ENCODE measurements at places on chromosomes 1 and 21.

DNA sequence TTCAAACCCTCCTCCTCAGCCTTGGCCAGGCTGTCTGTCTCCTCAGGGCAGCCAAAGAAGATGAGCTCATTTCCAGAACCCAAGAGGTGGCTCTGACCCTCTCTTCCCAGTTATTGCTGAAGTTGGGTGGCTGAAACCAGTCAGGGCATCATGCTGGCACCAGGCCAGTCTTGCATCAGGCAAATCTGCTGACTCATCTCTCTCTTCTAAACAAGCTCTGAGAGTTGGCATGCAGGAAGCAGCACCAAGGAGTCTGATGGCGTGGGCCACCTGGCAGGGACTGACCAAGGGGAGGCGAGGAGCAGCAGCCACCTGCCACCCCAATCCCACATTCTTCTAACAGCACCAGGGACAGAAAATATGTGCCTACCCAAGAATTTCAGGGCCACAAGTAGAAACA is 104.8 kb upstream of the ATP1A1 start:
- DNase-seq = no peak

- no peak for DNase-seq
These were observed 55.3 kb downstream of the GORAB start for GRCh38 chr1:170587253-170587593.

DNA sequence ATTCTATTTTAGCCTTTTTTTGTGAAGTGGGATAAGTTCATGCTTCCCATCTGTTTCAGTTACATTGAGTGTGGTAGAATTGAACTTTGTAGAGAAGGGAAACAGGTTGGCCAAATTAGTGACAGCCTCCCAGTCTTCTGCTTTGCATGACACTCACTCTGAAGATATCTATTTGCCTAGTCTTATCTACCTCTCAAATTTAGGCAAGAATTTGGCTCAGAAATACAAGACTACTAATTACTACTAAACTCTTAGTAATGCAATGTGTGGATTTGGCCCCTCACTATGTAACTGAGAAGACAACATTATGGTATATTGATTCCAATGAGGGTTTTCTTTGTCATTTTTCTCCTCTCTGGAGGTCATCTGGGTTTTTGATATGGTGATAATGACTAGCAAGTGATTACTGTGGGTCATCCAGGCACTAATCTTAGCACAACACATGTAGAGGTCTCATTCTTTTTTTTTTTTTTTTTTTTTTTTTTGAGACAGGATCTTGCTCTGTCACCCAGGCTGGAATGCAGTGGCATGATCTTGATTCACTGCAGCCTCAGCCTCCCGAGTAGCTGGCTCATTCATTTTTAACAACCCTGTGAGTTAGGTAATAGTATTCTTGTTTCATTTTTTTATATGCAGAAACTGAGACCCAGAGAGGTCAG is 6.3 kb downstream of the FAM20B start:
- DNase-seq = no peak

DNA sequence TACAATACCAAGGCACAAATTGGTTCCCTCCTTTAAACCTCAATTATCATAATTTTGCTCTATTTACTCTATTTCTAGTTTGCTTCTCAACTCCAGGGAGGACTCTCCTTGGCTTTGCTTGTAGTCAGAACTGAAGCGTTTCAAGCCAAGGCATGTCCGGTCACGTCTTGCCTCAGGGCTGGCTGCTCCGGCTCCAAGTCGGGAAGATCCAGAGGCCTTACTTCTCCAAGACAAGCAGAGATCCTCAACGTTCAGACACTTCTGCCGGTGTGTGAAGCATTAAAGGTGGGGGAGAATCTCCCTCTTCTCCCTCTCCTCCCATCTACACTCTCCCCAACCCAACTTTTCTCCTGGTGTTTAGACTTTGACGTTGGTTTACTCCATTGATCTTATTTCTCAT is 7.2 kb upstream of the HHAT start:
- no peak for DNase-seq

DNA sequence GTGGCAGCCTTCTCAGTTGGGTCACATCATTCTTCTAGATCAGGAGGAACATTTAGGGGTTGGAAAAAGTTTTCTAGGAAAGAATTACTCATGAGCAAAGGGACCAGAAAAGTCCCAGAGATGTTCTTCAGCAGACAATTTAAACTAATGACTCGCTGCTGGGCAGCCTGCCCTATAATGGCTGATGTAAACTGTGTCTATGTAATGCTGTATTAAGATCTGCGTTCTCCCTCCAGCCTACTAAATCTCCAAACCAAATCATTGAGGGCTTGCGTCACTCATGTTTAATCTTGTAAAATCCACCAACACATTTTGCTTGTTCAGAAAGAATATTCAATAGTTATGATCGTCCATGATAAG is 92.1 kb downstream of the LRRC8C start:
- no peak for DNase-seq

GRCh38 chr1:176802316-176802715 is 339.3 kb downstream of the PAPPA2 start:
- no peak for DNase-seq

GRCh38 chr1:222691016-222691415 is 21.3 kb downstream of the AIDA start:
- DNase-seq = no peak

GRCh38 chr1:30061292-30062220 is 661.8 kb downstream of the MATN1 start:
- peak; percentile 86 for DNase-seq

DNA sequence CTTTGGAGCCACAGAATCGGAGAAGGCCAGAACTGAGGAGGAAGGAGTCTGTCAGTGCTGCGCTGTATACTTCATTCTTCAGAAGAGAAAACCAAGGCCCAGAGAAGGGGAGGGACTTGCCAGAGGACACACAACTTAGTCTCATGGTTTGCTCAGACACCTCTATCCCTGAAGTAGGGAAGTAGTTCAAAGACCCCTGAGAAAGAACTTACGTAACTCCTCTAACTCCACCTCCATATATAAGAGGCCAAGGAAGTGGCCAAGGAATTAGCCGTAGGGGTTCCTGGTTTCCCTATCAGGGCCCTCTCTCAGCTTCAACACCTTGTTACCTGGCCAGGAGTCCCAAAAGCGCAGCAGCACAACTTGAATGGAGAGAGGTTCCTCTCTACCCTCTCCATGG is 580 bp upstream of the NECTIN4 start:
- no peak for DNase-seq

GRCh38 chr21:42524341-42525028 is 10.8 kb downstream of the SLC37A1 start:
- DNase-seq = peak; percentile 65

DNA sequence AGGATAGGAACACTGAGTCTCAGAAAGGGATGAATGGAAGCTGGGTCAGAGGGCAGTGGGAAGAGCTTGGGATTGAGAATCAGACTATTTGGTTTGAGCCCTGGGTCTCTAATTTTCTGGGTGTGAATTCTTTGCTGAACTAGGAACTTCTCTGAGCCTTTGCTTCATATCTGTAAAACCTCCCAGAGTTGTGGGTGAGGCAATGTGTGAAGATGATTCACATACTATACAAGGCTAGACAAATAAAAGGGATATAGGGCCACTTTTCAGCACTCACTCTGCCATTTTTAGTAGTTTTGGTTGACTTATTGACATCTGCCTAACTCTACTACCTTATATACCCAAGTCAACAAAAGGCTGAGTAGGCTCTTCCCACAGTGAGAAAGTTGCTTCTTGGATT is 77.7 kb upstream of the JUN start:
- no peak for DNase-seq

DNA sequence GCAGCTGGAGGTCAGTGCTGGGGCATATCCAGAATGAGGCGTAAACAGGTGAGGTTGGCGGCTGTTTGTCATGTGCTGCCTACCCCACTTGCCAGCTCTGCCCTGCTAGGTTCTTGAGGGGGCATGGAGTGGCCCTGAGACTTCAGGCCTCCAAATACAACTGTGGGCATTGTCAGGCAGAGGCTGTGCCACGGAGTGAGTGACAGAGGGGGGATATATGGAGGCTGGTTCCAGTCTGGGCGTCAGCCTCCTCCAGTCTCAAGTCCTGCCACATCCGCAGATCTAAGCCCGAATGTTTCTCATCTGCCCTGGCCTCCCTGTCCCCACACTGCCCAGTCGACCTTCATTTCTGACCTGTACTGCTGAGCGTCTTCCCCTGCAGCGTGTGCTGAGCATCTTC is 85.4 kb downstream of the POFUT2 start:
- DNase-seq = no peak

DNA sequence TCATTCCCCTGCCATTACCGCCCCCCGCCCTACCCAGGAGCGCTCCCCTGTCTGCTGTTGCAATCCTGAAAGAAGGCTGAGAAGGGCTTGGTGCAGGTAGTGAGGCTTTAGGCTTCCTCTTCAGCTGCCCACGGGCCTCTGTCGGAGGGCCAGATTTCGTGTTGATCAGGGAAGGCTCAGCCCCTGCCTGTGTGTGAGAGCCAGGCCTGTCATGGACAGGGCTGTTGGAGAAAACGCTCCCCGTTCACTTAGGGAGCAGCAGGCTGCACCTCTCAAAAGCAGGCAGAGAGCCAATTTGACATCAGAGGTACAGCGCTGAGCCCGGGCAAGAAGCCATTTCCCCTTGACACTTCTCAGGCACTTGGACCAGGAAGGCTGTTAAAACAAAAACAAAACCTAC is 19.0 kb downstream of the TEX35 start:
- no peak for DNase-seq

GRCh38 chr1:60470246-60470645 is 396.7 kb upstream of the C1orf87 start:
- DNase-seq = no peak

DNA sequence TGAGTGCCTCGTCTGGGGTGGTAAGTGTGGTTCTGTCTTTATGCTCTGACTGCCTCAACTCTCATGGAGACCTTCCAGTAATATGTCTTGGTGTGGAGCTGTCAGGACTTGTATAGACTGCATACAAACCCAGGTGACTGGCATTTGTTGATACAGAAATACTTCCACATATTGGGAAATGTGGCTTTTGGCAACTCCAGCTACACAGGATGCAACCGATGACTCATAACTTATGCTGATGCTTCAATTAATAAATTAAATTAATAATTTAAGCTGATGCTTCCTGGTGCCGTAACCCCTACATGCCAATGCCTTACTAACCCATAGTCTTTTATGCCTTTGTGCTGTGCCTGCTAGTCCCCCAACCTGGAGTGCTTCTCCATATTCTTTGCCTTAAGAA is 72.3 kb upstream of the ARTN start:
- DNase-seq = no peak

DNA sequence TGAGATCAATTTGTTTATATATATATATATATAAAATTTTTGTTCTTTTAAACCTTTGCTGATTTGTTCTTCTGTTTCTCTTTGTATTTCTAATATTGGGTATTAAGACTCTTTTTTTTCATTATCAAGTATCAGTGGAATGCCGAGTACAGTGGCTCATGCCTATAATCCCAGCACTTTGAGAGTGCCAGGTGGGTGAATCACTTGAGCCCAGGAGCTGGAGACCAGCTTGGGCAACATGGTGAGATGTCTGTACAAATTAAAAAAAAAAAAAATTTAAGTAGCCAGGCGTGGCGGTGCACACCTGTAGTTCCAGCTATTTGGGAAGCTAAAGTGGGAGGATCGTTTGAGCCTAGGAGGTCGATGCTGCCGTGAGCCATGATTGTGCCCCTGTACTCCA is 67.1 kb downstream of the MAST2 start:
- no peak for DNase-seq

- DNase-seq = no peak
These were observed 177.7 kb downstream of the NCAM2 start for GRCh38 chr21:21175798-21176334.

DNA sequence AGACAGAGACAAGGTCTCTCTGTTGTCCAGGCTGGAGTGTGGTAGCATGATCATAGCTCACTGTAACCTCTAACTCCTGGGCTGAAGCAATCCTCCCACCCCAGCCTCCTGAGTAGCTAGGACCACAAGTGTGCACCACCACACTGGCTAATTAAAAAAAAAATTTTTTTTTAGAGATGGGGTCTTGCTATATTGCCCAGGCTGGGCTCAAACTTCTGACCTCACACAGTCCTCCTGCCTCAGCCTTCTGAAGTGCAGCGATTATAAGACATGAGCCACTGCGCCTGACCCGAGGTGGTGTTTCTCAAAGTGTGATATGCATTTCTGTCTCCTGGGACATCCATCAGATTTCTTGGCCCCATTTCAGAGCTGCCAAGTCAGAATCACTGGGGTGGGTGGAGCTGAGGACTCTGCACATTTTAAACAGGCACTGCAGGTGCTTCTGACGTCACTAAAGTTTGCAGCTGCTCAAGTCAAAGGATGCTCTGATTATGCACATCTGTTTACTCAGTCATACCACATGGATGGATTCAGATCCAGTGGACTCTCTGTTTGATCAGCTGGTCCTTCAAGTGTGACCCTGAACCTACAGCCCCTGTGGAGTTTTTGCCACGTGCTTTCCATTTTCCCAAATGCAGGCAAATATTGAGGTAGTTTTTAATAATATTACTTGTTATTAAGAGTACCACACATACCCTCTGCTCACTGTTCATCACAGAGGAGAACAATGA is 21.4 kb downstream of the TGFB2 start:
- no peak for DNase-seq

DNA sequence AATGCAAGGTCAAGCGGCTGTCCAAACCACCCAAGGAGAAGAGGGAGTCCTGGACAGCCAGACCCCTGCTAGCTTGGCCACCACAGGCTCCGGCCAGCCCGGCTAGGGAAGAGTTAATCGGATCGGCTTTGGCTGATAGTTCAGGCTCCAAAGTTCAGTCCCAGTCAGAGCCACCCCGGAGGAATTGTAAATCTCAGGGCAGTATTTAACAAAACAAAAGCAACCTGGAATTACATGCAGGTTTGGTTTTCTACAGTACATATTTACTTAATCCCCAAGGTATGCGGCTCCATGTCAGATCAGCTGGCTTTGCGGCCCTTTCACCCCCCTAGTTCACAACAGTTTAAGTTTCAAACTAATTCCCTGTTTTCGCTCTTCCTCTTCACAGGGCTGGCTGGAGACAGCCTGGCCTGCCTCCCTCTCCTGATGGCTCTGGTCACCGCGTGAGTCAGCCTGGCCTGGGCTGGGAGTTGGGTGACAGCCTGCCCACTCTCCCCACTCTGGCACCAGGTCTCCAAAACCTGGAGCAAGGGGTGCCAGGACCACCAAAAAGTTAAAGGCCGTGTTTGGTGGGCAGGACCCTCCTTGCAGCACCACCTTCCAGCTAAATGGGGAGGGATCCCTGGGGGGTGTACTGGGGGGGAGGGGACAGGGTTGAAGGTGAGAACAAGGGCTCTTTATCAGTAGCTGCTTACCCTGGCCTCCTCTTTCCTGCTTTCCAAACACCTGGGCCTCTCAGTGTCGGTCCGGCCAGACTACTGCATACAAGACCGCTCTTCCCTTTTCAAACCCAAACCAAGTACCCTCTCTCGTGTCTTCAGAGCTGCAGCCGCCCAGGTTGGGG is 1.9 kb downstream of the DHRS3 start:
- no peak for DNase-seq

DNA sequence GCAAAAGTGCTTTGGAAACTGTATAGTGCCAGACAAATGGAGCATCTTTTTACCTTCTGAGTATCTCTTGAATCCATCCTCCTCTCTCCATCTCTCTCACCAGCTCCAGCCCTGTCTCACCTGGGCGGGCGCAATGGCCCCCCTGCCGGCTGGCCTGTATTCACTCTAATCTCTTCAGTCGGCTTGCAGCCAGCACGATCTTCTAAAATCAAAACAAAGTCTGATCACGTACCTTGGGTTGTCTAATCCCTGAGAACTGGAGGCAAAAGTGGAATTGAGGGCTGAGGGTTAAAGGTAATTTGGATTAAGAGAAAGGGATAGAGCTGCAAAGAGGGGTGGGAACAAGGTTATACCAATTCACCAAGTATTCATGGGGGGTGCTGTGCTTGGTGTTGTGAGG is 46.0 kb upstream of the LRRN2 start:
- no peak for DNase-seq
